ENCODE measurements at places on chromosomes 3 and 15.

DNA sequence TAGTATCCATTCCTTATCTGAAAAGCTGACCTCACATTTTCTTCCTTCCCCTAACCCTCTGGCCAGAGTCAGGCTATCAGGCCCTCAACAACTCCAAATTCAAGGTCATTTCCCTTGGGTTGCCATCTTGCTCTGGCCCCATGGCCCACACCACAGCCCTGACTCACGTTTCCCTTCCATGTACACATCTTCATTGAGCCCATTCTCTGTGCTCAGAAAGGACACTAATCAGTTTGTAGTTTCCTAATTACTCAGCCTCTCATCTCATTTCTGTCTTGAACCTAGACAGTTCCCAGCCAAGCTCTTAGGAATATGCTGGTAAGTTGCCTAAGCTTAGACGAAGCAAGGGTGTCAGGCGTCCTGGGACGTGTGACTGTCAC lies 14.9 kb downstream of the TGM5 start:
- no peak for DNase-seq

GRCh38 chr3:71083726-71084131 lies 499.8 kb downstream of the FOXP1 start:
- DNase-seq, result no peak

DNA sequence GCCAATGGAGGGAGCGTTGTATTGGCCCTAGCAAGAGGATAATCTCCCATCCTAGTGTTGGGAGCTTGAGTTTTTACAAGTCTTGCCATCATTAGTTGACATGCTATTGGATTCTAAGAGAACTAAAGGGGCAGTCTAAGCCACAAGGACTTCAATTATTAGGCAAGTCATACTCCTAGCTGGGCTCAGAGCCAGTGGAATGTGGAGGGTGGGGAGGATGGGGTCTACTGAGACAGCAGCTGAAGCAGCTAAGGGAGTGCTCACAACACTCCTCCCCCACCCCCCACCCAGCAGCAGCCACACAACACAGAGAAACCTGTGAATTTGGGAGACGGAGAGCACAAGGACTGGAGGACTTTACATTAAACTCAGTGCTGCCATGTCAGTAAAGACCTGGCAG lies 27.9 kb downstream of the FRG2C start:
- no peak for DNase-seq

GRCh38 chr3:194893121-194893987 lies 207.7 kb downstream of the FAM43A start:
- no peak for DNase-seq

DNA sequence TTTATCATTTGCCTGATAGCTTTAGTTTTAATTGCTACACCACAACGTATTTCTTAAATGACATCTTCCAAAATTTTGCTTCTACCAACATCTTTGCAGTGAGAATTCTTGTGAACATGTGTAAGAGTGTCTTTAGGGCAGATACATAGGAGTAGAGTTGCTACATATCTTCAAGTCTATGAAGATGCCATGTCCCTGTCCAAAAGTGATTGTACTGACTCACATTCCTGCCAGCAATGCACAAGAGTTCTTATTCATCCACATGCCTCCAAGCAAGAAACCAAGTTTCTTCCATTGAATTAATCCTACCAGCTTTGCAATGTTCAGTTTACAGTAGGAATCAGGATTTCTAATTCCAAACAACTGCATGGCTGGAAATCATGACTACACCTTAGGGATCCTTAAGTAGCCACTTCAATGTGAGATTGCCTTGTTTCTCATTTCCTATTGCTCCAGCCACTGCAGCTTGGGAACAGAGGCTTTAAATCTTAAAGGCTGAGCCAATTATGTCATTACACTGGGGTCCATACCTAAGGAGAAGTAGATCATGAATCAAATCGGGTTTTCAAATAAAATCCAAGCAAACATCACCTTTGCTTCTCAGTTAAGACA lies 44.5 kb downstream of the BCL2L10 start:
- no peak for DNase-seq

GRCh38 chr15:37010595-37010994 lies 89.8 kb downstream of the MEIS2 start:
- DNase-seq, result no peak

GRCh38 chr15:95409211-95409610 lies 921.3 kb upstream of the NR2F2 start:
- DNase-seq, result no peak

- no peak for DNase-seq
Measured at GRCh38 chr3:109995377-109995776, 658.0 kb upstream of the DPPA4 start.

- DNase-seq, result no peak
Measured at GRCh38 chr15:98668566-98669308, 20.4 kb downstream of the IGF1R start.

DNA sequence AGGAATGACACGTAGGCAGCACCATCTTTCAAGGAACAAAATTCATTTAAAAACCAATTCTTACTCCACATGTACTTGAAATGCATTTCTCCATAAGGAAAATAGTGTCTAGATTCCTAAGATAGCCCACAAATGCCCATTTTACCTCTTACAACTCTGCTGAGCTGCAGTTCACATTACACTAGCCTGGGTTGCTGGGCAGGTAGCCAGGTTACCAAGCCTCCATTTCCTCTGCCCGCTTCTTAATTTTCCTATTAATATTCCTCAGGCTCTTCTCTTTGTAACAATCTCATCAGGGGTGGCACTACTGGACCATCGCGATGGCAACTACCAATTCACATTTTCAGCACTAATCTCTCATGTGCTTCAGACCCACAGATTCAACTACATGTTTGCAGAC lies 10.8 kb downstream of the ATP13A3 start:
- DNase-seq, result no peak

- no peak for DNase-seq
Measured at GRCh38 chr3:135491491-135492205, 473.9 kb upstream of the PPP2R3A start.

GRCh38 chr3:11009898-11010297 lies 17.4 kb downstream of the SLC6A1 start:
- DNase-seq, result no peak

DNA sequence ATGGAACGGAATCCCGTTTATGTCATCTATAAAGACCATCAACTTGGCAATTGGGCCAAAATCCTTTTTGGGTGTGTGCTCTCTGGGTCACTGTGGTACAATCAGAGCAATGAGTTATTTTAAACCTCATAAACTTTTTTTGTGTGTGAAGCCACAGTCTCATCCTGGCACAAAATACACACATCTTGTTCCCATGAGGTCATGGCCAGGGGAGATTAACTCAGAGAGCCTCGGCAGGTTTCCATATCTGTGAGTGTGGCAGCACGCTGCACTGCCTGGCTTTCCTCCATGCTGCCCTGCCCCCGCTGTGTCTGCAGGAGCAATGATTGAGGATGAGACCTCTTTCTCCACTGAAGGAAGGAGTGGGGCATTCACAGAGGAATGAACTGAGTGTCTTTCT lies 54.0 kb upstream of the DLG1 start:
- DNase-seq, result no peak

DNA sequence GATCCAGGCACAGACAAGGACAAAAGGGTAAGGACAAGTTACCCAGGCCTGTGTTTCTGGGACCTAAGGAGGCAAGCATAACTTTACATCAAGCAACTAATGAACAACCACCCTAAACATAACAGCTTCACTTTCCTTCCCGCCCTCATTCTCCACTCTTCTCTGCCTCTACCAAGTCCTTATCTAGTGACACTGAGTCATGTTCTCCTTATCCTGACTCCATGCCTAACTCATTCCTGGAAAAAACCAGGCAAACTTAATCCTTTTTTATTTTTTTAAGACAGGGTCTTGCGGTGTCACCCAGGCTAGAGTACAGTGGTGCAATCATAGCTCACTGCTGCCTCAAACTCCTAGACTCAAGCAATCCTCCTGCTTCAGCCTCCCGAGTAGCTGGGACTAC lies 44.5 kb downstream of the TMEM44 start:
- no peak for DNase-seq

DNA sequence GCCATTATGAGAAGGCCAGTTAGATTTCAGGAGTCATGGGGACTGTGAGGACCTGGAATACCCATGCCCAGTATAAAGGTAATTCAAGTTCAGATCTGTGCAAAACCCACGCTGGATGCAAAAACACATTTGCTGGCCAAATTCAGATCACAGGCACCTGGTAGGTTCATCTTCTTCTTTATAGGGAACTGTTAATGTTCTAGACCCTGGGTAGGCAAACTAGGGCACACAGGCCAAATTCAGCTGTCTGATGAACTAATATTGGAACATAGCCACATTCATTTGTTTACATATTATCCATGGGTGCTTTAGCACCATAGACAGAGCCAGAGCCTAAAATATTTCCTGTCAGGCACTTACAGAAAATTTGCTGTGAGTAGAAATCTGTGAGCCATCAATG lies 241.4 kb downstream of the PTPRG start:
- no peak for DNase-seq

DNA sequence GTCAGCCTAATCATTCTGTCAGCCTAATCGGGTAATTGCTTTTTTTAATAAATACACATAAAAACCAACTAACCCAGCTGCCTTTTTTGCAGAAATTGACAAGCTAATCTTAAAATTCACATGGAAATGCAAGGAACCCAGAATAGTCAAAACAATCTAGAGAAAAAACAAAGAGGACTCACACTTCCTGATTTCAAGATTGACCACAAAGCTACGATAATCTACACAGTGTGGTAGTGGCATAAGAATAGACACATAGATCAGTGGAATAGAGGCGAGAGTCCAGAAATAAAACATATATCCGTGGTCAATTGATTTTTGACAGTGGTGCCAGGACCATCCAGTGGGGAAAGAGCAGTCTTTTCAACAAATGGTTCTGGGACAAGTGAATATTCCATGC lies 2.4 kb upstream of the C3orf20 start:
- DNase-seq, result no peak

DNA sequence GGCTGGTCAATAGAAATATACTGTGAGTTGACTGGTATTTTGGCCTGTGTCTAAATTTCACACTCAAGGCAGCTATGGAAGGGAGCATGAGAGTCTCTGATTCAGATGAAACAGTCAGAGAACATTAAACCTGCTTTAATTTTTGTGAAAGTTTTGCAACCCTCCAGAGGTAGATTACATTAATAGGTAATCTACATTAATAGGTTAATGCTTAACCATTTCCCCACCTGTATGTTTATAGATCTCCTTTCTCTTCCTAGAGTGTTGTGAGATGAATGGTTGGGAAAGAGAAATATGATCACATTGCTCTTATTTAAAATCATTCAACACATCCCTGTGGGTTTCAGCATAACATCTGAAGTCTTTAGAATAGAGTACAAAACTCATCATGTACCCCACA lies 586.9 kb upstream of the DPPA4 start:
- no peak for DNase-seq

GRCh38 chr3:194472290-194472920 lies 14.4 kb downstream of the ATP13A3 start:
- DNase-seq, result no peak

DNA sequence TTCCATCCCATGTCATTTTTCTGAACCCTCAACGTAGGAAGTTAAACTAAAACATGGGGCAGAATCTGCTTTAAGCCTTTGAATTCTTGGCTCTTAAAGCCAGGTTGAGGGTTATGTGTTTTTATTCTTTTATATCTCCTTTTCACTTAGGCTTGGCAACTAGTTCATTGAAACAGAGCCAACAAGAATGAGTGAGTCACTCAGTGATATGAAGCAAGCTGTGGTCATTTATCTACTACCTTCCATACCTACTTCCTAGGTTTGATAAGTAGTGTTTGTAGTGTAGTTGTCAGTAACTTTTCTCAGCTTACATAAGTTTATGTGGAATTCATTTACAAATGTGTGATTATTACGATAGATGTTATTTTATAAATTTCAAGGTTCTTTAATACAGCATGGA lies 67.4 kb downstream of the SNRPN start:
- no peak for DNase-seq

GRCh38 chr15:64263567-64263966 lies 92.4 kb downstream of the CSNK1G1 start:
- no peak for DNase-seq
